ENCODE measurements at places on chromosomes 1 and 21.

DNA sequence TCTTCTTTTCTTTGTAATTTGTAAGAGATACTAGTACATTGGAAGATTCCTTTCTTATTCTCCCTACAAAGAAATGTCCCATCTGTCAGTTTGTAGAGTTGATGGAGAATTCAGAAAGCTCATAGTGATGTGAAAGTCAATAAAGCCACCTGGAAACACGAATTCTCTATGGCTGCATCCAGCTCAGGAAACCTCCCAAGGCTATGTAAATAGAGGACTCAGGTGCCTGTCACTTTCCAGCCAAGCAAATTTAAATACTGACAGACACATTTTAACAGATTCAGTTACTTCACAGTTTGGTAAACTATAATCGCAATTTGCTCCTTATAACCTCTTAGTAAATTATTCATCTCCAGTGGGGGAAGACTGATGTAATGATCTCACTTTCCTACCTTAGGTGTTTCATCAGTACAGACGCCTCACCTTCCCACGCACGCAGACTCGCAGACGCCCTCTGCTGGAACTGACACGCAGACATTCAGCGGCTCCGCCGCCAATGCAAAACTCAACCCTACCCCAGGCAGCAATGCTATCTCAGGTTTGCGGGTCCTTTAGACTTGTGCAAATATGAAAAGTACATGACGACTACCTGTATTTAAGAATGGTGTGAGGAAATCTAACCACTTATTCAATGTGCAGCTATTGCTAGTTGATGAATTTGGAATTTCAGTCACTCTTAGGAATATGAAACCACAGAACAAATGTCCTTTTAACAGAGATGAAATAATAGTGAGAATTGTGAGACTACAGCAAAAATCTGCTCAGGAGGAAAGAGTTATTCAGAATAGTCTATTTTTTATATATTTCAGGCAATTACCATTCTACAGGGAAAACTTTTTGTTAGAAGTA is 60.6 kb downstream of the PTPRC start:
- DNase-seq: peak; percentile 75

DNA sequence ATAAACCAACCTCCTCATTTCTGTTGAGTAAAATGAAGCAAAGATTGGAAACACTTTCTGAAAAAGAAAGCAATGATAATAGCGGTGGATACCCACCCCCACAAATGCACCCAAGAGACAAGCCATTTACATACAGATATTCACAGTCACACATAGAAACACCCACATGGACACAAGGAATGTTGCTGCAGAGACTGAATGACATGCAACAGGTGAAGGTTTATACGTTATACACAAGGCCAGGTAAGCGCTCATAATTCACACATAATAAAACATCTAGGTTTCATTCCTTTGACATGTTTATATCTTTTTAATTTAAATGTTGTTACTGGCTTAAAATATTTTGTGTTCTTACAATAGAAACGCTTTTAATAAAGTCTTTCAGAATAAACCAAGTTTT is 21.3 kb downstream of the ARV1 start:
- DNase-seq: no peak

GRCh38 chr1:230728710-230729392 is 14.9 kb upstream of the AGT start:
- no peak for DNase-seq

GRCh38 chr1:6454856-6455751 is 10.9 kb downstream of the TNFRSF25 start:
- peak; percentile 67 for DNase-seq

DNA sequence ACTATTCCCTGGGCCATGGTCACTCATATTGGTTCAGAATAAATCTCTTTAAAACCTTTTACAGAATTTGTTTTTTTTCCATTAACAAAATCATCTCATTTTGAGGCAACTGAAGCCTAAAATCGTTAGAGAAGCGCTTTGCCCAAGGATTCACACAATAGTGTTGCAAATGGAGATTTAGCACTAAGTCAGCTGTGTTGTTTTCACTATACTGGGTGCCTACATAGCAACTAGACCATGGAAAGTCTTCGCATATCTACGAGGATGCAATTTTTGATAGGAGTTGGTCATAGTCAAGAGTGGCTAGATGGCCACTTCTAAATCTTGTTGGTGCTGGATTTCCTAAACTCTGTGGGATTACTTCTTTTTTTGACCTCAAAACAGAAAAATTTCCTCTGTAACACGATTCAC is 530 bp upstream of the TIPRL start:
- no peak for DNase-seq

GRCh38 chr1:246300626-246301549 is 206.2 kb downstream of the SMYD3 start:
- DNase-seq: no peak

DNA sequence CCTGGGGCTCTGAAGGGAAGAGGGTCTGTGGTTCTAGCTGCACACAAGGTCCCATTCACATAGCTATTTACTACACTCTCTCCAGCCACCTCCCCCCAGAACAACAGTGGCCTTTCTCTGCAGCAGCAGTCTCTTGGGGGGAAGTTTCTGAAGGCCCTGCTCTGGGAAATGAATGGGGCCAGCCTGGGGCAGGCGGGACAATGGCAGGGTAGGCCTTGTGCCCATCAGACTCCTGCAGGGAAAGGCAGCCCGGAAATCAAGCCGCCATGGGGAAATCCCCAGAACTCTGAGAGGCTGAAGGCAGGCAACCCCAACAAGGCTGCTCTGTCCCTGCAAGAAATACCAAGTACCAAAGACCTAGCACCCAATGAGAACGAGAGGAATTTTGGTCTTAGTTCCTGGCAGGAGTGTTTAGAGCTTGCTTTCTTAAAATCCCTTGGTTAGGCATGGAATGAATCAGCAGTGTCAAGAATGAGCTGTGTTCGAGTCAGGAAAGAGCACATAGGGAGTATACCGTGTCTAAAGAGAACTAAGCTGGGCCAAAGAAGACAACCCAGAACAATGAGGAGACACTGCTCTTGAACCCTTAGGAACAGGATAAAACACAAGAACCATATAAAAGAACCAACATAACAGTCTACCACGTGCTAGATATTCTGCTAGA is 11.3 kb downstream of the ARHGEF11 start:
- no peak for DNase-seq

DNA sequence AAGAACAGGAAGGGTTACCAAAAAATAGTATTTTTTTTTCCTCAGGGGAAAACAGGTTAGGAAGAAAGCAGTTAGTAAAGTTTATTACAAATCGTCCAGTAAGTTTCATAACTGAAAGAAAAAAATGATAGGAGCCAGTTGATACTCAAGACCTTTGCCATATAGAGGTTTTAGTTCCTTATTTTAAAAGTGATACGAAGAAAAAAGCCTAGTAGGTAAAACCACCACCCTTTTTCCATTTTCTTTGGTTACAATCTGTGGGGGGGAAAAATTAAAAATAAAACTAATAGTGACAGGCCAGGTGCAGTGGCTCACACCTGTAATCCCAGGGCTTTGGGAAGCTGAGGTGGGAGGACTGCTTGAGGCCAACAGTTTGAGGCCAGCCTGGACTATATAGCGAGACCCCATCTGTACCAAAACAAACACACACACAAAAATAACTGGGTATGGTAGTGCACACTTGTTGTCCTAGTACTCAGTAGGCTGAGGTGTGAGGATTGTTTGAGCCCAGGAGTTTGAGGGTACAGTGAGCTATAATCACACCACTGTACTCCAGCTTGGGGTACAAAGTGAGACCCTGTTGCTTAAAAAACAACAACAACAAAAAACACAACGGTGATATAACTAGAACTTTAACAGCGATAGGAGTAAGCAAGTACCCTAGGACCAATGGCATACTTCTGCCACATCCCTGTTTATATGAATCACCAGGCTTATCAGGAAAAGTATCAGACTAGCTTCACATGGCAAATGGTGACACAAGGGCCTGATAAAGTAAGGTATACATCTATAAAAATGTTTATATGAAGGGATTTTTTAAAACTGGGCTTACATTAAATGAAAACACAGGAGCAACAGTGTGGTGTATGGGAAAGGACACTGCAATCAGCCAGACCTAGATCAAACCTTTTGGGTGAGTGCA is 5.4 kb downstream of the TMEM59 start:
- no peak for DNase-seq

DNA sequence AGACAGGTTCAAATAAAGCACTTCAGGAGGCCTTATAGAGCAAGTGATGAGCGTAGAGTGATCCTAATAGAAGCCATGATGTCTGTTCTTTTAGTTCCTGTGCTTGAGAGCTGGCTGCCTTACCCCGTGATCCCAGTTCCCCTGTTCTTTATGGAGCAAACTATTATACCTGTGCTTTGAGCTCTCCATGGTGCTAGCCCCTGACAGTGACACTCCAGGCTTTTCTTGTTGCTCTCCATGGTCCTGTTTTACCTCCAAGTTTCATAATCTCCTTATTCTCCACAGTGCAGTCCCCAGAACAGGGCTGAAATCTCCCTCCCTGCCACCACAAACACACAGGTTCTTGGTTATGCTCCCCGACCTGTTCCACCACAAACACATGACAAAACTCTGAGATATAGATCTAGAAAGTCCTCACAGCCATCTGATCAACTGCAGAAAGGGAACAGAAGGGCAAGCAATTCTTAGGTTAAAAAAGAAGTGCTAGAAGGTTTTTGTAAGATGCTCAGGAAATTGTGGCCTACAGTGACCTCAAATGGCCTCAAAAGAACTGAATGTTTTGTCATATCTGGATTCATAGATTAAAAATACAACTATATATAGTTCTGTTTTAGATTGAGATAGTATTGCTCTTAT is 6.0 kb downstream of the CADM3 start:
- no peak for DNase-seq

- no peak for DNase-seq
Observed at GRCh38 chr21:29130270-29130969, at the start of gene MAP3K7CL. Gene MAP3K7CL, plus strand, starts transcription at chr21:29130644. Its CDS starts 2,701 bp downstream, at chr21:29133345.

DNA sequence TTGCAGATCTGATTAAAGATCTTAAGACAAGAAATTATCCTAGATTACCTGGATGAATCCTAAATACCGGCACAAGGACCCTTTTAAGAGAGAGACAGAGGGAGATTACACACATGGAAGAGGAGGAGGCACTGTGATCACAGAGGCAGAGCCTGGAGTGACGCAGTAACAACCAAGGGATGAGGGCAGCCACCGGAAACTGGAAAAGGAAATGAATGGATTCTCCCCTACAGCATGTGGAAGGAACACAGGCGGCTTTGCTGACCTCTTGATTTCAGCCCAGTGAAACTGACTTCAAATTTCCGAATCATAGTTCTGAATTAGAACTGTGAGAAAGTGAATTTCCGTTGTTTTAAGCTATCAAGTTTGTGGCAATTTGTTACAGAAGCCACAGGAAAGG is 50.2 kb upstream of the IVNS1ABP start:
- DNase-seq: no peak

GRCh38 chr1:29406814-29407213 is 170.5 kb downstream of the PTPRU start:
- DNase-seq: no peak

- no peak for DNase-seq
Observed at GRCh38 chr1:27372808-27373690, 1.6 kb downstream of the FCN3 start.

DNA sequence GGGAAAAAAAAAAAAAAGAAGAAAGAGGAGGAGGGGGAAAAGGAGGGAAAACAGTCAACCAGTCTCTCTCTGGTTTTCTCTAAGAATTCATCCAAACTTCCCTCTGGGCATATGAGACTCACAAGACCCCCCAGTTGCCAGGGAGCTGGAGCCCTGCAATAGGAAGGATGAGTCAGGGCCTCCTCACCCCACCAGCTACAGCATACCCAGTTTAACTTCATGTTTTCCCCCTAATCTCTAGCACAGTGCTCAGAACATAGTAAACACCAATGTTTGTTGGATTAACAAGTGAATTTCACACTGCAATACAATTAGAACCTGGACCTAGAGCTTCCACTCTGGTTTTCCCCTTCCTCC is 7.8 kb downstream of the F11R start:
- no peak for DNase-seq

GRCh38 chr1:223733898-223734852 is 21.8 kb downstream of the CAPN2 start:
- DNase-seq: no peak

DNA sequence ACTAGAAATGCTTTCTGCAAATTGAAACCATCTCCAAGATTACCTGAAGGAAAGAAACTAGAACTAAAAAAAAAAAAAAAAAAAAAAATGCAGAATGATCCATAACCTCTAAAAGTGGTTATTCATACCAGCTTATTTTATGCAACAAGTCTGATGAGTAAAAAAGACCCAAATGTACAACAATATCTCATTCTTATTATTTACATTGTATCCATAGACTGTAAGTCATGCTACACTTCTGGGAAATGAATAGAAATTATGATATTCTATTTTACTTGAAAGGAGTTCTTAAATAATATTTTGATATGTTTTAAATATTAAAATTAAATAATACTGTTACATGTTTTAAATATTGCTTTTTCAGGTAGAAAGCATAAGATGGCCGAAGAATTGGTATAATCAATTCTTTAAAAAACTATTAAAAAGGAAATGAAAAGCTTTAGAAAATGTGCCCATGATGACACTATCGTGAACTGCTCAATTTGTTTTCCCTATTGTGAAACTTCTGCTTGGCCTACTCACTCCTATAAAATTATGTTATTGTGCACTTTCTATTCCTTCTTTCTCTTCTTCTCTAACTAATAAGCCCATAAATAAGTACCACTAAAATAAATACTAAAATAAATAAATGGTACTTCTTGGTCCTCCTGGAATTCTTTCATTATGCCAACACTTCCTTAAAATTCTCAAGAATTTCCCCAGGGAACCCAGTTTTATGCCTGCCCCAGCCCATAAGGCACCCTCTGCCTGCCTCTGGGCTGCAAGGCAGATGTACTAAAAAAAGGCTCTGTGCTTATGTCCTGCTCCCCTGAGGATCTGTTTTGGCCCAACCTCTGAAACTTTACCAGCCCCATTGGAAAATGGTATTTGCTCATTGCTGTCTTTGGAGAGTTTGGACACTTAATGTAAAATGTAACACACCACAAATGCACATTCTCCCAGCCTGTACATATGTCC is 18.1 kb downstream of the SAMSN1 start:
- DNase-seq: no peak

GRCh38 chr1:150249936-150250335 is 7.6 kb upstream of the CA14 start:
- DNase-seq: no peak

- DNase-seq: no peak
Observed at GRCh38 chr1:64046243-64046642, 157.2 kb upstream of the UBE2U start.

DNA sequence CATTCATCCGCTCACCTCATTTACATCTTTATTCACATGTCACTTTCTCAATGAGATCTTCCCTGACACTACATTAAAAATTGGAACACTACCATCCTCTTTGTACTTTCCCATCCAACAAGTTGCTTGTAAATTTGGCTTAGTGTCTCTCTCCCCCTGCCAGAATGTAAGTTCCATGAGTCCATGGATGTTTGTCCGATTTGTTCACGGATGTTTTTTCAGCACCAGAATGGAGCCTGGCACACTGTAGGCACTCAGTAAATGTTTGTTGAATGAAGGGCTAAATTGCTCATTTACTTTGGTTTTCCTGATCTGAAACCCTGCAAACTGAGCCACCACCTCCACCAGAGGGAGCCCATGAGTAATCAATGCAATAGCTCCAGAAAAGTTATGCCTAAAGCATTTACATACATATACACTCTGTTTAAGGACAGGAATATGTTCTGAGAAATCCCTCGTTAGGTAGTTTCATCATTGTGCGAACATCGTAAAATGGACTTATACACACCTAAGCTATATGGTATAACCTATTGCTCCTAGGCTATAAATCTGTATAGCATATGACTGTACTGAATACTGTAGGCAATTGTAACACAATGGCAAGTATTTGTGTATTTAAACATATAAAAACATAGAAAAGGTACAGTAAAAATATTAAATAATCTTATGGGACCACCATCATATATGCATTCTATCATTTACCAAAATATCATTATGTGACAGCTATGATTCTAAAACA is 2.8 kb upstream of the EYA3 start:
- peak; percentile 75 for DNase-seq
